Stimulated activated CD4-positive, alpha-beta T cell treated with anti-CD3 and anti-CD28 coated beads, Interleukin-15, amount 100 ng/mL, for 1 hour (primary cell): ENCODE measurements at places on chromosomes 3 and 15.

- no peak for DNase-seq
Observed at GRCh38 chr3:94417963-94418455, 355.1 kb downstream of the NSUN3 start.

GRCh38 chr3:109897734-109898133 lies 560.4 kb upstream of the DPPA4 start:
- DNase-seq = no peak

- DNase-seq = no peak
Observed at GRCh38 chr15:62173215-62173614, 8.1 kb upstream of the C2CD4B start.

DNA sequence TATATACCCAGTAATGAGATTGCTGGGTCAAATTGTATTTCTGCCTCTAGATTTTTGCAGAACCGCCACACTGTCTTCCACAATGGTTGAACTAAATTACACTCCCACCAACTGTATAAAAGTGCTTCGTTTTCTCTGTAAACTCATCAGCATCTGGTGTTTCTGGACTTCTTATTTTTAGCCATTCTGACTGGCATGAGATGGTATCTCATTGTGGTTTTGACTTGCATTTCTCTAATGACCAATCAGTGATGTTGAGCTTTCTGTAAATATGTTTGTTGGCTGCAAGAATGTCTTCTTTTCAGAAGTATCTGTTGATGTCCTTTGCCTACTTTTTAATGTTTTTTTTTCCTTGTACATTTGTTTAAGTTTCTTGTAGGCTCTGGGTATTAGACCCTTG lies 182.9 kb upstream of the TRIM42 start:
- no peak for DNase-seq

DNA sequence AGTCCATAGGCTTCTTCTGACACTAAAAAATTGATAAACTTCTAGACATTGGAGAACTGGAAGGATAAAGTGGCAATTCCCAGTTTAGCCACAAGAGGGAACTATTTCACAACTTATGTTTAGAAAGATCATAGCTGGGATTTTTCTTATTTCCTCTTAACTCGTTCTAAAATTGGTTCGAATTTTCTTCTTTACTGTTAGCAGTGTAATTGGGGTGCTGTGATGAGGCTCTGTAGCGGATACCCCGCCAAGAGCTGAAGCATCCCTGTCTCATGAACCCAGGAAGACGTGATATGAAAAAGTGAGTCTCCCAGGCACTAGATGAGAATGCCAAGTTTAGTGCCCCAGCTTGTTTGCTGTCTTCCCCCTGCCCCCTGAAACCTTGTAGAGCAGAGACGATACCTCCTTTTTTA lies 85.1 kb downstream of the PDCD6IP start:
- no peak for DNase-seq

DNA sequence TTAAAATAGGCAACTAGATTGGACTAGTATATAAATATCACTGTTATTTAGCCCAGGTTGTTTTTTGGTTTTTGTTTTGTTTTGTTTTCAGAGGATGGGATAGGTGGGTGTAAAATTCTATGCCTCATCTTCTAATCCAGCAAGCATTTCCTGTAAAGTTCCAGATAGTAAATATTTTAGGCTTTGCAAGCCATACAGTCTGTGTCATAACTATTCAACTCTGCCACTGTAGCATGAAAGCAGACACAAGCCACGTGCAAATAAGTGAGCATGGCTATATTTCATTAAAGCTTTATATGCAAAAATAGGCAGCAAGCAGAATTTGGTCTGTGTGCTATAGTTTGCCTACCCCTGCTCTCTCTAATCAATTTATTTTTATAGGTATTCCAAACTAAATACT lies 657.3 kb upstream of the TGFBR2 start:
- DNase-seq = no peak

- DNase-seq = no peak
Observed at GRCh38 chr15:96362755-96363651, 32.5 kb downstream of the NR2F2 start.

GRCh38 chr3:71579935-71580406 lies 3.6 kb downstream of the FOXP1 start:
- no peak for DNase-seq

GRCh38 chr15:51736069-51736468 lies 1.4 kb downstream of the LYSMD2 start:
- no peak for DNase-seq

GRCh38 chr15:63752075-63752684 lies 81.6 kb downstream of the HERC1 start:
- DNase-seq = no peak

GRCh38 chr15:100925480-100925879 lies 6.3 kb downstream of the LRRK1 start:
- no peak for DNase-seq

GRCh38 chr3:24598695-24599470 lies 104.2 kb upstream of the THRB start:
- DNase-seq = no peak

- DNase-seq = no peak
Observed at GRCh38 chr3:61583890-61584875, 22.8 kb downstream of the PTPRG start.

DNA sequence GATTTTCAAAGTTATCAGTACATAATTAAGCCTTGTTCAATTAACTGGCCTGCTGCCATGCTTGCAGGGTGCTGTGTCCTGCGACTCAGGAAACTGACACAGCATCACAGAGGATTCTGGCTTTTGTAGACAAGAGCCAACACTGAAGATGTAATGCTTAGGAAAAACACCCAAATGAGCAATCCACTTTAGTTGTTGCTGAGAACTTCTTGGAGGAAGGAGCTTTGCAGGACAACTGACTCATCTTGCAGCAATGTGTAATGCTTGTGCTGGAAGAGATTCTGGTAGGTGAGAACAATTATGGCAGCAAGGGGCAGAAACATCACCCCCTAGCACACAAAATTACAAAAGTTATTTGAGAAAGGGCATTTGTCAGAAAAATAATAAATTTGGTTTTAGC lies 67.6 kb downstream of the NLGN1 start:
- no peak for DNase-seq

- no peak for DNase-seq
Observed at GRCh38 chr15:38508647-38509046, 54.7 kb downstream of the FAM98B start.

GRCh38 chr15:40029979-40030893 lies 8.7 kb downstream of the SRP14 start:
- DNase-seq = no peak

GRCh38 chr3:99850608-99851007 lies 32.9 kb downstream of the CMSS1 start:
- no peak for DNase-seq

GRCh38 chr3:56855856-56856512 lies 54.2 kb upstream of the ARHGEF3 start:
- DNase-seq = no peak

DNA sequence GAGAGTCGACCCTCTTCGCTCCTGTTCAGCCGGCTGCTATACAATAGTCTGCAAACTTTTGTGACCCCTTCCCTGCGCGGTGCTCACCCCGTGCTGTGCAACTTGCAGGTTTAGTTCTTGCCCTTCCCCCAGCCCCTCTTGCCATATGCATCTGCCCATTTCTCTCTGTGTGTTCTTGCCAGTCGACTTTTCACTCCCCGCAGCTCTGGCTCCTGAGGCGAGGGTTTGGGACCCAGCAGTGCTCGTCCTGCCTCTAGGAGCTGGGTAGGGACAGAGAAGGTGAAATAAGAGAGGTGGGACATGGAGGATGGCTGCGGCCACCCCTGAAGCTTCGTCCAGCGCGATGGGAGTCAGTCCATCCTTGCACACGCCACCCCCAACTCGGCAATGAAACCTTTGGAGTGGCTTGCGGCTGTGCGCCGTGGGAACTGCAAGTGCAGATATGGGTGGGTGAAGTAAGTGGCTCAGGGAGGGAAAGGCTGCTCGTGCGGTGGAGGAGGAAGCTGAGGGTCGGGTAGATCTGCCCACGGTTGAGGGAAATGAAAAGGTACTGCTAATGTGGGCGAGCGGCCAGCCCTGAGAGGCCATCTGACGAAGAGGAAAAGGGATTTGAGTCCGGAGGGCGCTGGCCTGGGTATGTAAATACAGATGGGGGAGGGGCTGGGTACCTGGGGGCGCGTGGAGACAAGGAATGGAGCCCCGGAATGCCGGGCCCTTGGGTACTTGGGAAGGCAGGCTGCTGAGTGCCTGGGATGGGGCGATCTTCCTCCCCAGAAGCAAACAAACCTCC lies 1.0 kb downstream of the LRRC3B start:
- no peak for DNase-seq

- DNase-seq = no peak
Observed at GRCh38 chr3:139187648-139188047, 143.0 kb upstream of the PRR23C start.

- DNase-seq = no peak
Observed at GRCh38 chr3:5787861-5788488, 600.5 kb downstream of the EDEM1 start.

DNA sequence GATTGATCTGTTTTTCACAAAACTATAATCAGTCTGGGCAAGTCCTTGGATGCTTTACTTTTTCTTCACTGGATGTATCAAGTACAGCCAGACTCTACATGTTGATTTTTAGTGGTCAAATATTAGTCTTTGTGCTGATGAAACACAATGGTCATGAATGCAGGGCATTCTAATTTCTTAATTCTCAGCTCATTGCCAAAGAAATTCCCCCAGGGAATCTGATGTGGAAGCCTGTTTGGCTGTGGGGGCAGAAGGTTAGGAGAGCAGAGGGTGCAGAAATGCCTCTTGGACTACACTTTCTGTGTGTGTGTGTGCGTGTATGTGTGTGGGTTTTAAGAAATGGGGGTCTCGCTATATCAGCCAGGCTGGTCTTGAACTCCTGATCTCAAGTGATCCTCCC lies 48.7 kb upstream of the HACD2 start:
- no peak for DNase-seq

GRCh38 chr3:141436180-141436579 lies 50.6 kb upstream of the RASA2 start:
- DNase-seq = no peak

DNA sequence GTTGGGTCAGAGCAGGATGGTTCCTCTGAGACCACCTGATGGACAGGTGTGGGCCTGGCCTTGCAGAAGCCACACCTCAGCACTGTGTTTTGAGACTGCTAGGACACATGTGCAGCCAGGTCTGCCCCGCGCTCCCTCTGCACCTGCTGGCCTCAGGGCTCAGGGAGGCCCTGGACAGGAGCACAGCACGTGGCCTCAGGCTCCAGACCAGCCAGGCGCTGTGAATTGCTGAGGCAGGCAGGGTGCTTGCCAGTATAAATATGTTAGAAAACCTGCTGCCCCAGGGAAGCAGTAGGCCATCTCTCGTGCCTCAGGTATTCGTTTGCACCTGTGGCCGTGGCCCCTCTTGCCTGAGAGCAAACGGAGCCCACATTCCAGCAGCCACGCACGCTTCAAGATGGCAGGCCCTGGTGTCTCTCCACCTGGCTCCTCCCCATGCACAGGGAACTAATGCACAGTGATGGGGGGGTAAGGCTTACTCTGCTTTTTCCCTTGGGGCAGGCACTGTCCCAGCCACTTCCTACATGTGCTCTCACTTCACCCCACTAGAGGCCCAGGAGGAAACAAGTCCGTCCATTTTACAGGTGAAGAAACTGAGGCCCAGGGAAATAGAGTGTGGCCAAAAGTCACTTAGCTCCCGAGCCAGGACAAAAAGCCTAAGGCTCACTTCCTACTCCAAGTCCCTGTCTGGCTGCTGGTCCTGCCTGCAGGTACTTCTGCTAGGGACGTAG lies 20.4 kb downstream of the SEC61A1 start:
- no peak for DNase-seq

- DNase-seq = no peak
Observed at GRCh38 chr3:155872904-155873646, 2.6 kb downstream of the GMPS start.

GRCh38 chr15:26882112-26882511 lies 15.2 kb downstream of the GABRA5 start:
- no peak for DNase-seq

- no peak for DNase-seq
Observed at GRCh38 chr3:74282202-74282601, 332.3 kb downstream of the CNTN3 start.

DNA sequence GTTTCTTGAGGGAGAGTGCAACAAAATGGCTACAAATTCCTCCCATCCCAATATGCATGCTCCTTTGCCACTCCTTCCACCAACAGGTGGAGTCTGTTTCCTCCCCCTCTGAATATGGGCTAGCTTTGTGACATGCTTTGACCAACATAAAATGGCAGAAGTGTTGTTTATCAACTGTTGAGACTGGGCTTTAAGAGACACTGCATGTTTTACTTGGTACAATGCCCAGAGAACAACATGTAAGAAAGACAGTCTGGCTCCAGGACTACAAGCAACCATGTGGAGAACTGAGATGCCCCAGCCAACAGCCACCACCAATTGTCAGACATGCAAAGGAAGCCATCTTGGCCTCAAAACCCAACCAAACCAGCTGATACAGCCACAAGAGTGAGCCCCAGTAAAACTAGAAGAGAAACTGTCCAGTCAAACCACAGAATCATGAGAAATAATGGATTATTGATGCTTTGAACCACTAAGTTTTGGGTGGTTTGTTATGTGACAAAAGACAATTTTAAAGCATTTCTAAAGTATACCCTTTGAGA lies 40.5 kb downstream of the NUDT16 start:
- no peak for DNase-seq
